ENCODE measurements at places on chromosomes 3 and 15.

DNA sequence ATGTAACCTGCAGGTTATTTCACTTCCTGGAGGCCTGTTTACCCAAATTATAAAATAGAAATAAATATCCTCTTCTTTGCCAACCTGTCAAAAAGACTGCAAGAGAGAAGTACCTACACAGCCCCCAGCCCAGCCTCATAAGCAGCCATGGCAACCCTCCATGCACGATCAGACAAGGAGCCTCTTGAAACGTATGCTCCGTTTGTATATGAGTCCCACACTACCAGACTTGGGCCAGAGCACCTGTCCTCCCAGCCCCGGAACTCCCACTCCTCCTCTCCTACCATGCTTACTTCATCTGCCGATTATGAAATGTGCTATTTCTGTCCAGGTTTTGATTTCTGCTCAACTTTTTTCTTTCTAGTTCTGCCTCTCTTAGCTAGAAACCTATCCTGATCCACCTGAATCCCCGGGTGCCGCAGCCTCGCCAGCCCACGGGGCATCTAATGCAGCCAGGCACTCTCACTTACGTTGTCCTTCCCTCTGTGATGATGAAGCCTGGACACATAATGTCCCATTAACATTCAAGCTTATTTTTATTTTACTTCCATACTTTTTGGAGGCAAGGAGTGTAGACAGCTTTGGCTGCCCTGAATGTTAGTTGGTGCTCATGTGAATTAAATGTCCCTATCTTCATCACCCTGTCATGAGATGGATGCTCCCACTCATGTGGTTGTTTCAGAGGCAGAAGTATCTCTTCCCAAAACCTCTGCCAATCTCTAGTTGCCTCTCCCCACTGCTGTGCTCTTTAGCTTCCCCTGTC, 73.8 kb downstream of the MB21D2 start:
- DNase-seq, result no peak

DNA sequence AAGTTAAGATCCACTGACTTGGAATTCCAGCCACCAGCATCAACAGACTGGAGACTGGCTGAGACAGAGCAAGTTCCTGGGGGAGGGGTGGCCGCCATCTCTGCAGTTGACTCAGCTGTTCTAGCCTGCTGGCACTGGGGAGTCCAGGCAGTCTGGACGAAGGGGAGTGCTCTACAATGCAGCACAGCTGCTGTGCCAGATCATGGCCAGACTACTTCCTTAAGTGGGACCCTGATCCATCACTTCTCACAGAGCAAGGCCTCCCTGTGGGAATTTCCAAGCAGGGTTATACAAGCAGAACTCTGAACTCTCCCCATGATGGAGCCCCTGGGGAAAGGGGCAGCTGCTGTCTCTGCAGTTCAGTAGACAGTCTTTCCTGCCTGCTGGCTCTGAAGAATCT, 35.2 kb downstream of the PYGO1 start:
- DNase-seq, result no peak

GRCh38 chr3:126026277-126026751, 57.3 kb downstream of the ROPN1B start:
- no peak for DNase-seq

GRCh38 chr15:58909616-58910015, 23.9 kb downstream of the SLTM start:
- DNase-seq, result no peak

- no peak for DNase-seq
Observed at GRCh38 chr3:69244039-69244438, 121.6 kb upstream of the LMOD3 start.

GRCh38 chr15:98720031-98720430, 71.7 kb downstream of the IGF1R start:
- no peak for DNase-seq

DNA sequence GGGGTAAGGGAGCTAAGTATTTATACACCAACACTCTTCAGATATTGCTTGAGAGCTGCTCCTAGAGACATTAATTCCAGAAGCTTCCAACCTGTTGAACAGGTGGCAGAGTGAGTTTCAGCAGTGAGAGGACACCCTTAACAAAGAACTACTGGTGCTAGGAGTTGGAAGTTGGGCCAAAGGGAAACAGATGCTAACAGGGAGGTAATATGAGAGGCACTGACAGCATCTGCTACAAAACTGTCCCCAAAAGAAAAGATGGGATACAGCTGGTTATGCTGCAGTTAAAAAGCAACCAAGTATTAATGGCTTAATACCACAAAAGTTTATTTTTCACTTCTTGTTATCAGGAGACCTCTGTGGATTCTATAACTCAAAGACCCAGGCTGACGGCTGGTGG, 104.5 kb upstream of the SATB1 start:
- no peak for DNase-seq

DNA sequence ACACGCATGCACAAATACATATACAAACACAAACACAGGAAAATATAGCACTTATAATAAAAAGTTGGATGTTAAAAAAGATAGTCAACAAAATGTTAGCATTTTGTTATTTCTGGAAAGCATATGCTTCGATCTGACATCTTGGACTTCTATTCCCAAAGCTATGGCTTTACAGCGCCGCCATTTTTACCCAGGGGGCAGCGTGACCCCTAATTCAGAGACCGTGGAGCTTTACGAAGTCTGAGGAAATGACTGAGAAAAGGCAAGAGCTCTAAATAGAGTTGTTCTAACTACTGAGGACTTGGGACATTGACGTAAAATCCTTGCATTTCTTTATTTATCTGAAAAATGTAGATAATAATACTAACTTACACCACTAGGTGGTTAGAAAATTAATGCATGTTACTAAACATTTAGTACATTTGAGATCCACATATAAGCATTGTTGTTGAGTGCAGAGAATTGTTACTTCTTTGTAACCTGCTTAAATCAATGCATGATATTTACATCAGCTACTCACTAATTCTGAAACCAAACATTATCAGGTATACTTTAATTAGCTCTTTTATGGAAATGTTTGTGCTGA, 155.4 kb downstream of the TP63 start:
- DNase-seq, result no peak

- no peak for DNase-seq
Observed at GRCh38 chr3:175746308-175746707, 887.2 kb downstream of the NAALADL2 start.

- peak; percentile 21 for DNase-seq
Observed at GRCh38 chr3:112770032-112770626, 76.5 kb downstream of the CD200R1L start.

GRCh38 chr3:56917361-56918110, 115.8 kb upstream of the ARHGEF3 start:
- DNase-seq, result no peak

DNA sequence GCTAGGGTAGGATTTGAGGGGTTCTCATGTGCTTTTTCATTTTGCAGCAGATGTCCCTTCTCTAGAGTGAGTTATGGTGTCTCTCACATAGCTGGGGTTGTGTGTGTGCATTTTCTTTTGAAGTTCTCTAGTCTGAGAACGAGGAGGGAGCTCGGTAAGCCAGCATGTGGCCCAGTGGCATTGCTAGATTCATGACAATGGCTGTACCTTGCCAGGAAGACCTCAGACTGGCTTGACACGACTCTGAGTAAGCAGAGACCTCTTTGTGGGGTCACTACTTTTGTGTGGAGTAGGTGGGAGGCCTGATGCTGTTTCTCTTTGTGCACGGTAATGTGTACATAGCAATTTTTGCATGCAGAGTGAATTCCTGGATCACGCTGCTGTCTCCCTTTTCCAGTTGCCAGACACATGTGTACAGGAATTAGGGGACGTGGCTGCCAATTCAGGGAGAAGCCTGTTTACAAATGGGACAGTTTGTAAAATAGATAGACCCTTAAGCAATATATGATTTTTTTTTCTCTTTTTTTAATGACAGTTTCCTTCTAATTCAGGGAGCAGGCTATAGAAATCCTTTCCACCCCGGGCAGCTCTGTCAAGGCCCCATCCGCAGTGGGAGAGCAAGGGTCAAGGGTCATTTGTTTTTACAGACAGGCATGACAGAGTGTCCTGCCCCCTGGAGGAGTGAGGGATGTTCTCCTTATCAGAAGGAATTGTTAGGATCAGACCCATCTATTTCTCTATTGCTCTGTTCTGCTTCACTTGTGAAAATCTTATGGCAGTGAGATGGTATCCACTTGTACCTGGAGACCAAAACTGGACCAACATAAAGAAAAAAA, 4.6 kb downstream of the CACNA1D start:
- no peak for DNase-seq

GRCh38 chr3:28308196-28308595, 40.3 kb upstream of the ZCWPW2 start:
- no peak for DNase-seq

DNA sequence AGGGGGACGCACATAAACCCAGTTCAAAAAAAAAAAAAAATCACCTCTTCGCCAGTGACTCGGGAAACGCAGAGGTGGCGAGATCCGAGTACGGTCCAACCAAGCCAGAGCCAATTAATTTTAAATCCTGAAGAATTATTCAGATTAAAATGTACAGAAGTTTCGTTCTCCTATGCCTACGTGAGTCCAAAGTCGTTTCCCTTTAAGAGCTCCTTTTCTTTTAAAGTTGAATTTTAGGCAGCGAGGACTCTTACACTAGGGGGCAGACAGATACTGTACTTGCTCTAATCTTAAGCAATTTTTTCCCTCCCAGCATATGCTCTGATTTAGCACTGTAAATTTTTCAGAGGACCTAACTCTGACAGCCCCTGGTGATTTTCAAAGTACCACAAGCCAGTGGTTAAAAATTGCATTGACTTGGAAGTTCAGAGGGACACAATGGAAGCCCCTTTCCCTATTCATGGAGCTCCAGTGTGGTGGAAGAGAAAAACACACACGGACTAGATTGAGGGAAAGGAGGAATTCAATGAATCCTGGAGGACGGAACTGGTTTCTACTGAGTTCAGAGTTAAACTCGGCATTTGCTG, 3.3 kb upstream of the NR2F2 start:
- DNase-seq, result no peak

GRCh38 chr3:183132409-183132808, 30.1 kb downstream of the LAMP3 start:
- DNase-seq, result no peak

DNA sequence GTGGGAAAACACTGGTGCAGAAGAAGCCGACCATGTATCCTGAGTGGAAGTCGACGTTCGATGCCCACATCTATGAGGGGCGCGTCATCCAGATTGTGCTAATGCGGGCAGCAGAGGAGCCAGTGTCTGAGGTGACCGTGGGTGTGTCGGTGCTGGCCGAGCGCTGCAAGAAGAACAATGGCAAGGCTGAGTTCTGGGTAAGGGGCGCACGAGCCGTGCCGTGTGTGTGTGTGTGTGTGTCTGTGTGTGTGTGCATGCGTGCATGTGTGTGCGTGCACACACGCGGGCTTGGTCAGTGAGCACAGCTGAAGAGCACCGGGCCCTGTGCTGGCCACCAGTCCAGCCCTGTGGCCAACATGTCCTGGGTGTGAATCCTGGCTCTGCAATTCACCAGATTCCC, 18.6 kb downstream of the PRKCD start:
- DNase-seq, result no peak

GRCh38 chr3:8324747-8325146, 176.9 kb upstream of the LMCD1 start:
- DNase-seq, result peak; percentile 28

GRCh38 chr3:155367506-155367905, 74.0 kb upstream of the STRIT1 start:
- DNase-seq, result no peak

DNA sequence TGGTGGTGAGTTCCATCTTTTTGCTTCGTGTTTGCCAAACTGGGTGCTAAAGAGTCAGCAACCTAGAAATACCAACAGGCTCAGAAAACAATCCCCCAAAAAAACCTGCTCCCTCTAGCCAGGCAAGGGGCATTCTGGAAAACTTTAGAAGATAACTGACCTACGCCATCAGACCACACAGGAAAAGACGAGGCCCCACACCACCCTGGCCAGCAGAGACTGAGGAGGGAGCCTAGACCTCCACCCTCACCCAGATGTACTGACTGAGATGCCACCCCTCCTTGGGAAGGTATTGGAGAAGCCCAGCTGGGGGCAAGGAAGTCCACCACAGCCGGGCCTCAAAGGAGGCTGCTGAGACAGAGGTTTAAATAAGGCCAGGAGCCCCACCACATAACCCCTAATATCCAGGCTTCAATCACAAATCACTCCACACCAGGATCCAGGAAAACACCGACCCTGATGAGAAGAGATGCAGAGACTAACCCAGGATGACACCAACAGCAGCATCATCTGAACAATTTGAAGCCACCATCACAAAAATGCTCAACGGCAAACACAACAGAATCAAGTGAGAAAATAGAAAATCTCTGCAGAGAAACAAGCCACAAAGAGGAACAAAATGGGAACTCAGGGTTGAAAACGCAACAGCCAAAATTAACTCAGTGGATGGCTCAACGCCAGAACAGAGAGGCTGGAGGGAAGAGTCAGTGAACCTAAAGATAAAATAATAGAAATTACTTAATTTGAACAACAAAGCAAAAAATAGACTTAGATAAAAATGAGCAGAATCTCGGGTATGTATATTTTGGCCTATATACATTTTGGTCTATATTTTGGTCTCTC, 61.0 kb downstream of the TPRA1 start:
- DNase-seq, result no peak

- DNase-seq, result peak; percentile 44
Observed at GRCh38 chr3:13879946-13880810, at the start of gene WNT7A. TSS of gene WNT7A (minus strand) at chr3:13880071. CDS start at chr3:13879816, 255 bp downstream.

- no peak for DNase-seq
Observed at GRCh38 chr3:143471705-143472104, 352.1 kb downstream of the CHST2 start.

DNA sequence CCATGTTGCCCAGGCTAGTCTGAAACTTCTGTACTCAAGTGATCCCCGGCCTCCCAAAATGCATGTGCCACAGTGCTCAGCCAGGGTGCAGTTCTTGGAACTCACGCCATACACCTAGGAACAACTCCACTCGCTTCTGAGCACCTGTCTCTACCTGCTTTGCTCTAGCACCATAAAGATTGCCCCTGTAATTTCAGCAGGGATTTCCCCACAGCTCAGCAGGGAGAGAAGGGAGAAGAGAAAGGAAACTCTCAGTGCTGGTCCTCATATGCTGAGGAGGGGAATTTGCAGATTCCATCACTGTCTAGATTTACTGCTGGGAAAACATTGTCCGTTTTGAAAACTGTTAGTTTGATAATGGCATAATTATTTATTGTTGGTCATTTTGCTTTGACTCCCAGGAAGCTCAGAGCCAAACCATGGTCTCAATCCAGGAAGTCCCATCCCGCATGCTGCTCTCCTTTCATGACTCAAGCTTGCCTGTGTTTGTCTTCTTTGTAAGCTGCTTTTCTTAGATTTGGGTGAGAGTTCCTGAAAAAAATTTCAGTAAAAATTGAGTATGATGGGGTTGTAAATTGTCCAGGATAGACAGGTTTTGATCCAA, 24.2 kb downstream of the TRIM71 start:
- no peak for DNase-seq

GRCh38 chr3:99957151-99957796, 139.6 kb downstream of the CMSS1 start:
- no peak for DNase-seq

- DNase-seq, result no peak
Observed at GRCh38 chr3:100902572-100902971, 90.6 kb downstream of the ABI3BP start.

- DNase-seq, result no peak
Observed at GRCh38 chr15:76439542-76439941, 103.0 kb downstream of the ISL2 start.

DNA sequence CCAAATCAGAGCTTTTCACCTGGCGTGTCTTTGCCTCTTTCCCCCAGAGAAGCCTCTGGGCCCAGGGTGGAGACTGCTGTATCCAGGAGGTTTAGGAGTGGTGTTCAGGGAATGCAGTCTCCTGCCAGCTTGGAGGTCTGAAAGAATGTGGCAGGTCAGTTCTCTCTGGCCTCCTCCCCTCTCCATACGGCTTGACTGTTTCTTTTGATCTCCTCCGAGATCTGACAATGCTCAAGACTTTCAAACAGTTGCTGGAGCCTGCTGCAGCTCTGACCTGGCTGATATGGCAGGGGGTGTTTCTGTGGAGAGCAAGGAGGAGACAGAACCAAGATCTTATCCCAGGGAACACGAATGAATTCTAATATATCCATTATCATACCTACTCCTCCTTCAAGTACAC, 24.7 kb upstream of the TM4SF4 start:
- DNase-seq, result no peak

All from T-helper 1 cell (primary cell).